ENCODE measurements at places on chromosomes 1 and 21. TPM values are rescaled to one million over a fixed set of nuclear protein-coding genes. Genes with fewer than 3 reads are reported as not detected.

DNA sequence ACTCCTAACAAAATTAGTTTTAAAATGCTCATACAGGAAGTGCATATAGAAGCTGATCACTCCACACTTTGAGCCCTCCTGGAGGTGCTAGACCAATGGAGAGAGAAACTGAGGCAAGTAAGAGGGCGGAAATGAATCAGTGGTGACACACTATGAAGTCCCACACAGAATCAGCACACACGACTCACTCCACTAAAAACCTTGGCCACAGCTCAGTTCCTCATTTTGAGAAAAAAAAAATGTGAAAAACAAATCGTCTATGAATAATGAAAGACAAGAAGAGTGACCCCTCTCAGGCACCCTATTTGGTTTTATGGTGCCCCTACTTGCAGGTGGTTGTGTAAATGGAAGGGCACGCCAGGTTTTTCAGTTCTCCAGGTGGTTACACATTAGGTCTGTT, 675.1 kb upstream of the BRINP3 start:
- no peak for DNase-seq

DNA sequence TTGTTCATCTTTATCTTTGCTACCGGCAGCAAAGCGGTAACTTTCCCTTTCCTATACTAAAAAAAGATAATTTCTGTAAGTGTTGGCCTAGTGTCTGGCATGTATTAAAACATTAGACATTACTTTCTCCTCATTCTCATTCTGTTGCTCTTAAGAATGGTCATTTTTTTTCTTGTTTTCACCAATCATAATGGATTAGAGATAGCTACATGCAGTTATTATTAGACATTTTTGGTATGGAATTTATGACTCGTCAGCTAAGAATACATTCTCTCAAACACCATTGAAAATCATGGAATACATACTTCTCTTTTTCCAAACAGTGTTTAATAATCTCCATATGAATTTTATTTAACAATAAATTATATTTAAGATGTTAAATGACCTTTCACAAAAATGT, 1154.6 kb downstream of the BRINP3 start:
- no peak for DNase-seq

DNA sequence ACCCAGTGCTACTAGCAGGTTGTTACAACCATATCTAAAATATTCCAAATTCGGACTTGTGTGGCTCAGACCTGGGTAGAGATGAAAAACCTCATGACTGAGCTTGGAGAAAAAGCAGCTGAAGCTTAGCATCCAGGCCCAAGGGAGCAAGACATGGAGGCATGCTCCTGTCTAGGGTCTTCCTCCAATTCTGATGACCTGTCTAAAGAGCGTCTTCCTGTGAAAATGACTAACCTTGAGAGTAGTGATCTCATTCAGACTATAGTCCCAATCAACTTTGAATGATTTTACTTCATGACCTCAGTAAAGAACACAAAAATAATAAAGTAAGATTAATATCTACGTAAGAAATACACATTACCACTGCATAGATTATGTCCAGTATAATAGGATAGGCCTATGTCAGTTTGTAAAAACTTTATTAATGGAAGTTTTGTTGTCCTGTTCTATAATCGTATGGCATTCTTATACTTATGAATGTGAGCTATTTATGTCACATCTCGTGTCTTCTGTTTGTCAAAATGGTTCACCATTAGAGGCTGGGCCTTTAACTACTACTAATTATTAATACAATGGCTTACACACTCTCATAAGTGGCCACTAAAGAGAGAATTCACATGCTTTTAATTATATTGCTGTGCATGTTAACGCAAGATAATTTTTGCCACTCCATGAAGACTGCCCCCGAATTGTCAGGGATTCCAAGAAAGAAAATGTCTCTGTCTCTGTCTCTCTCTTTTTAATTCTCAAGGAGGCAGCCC, 201.3 kb downstream of the NCAM2 start:
- DNase-seq, result no peak

GRCh38 chr1:116498789-116499628, 71.8 kb downstream of the CD58 start:
- peak; percentile 27 for DNase-seq

- no peak for DNase-seq
Observed at GRCh38 chr21:35565204-35565611, 495.1 kb downstream of the SETD4 start.

GRCh38 chr1:116268211-116268610, 104.8 kb upstream of the ATP1A1 start:
- DNase-seq, result no peak

- DNase-seq, result no peak
Observed at GRCh38 chr21:41152147-41152546, 15.8 kb upstream of the BACE2 start.

GRCh38 chr1:40636777-40637176, 28.7 kb downstream of the RIMS3 start:
- DNase-seq, result no peak

GRCh38 chr1:39196244-39197215, 8.0 kb upstream of the MACF1 start:
- peak; percentile 54 for DNase-seq

The PRR9 gene
- polyA plus RNA-seq, result not detected

GRCh38 chr1:207311888-207312603, 9.4 kb upstream of the CD55 start:
- DNase-seq, result no peak

DNA sequence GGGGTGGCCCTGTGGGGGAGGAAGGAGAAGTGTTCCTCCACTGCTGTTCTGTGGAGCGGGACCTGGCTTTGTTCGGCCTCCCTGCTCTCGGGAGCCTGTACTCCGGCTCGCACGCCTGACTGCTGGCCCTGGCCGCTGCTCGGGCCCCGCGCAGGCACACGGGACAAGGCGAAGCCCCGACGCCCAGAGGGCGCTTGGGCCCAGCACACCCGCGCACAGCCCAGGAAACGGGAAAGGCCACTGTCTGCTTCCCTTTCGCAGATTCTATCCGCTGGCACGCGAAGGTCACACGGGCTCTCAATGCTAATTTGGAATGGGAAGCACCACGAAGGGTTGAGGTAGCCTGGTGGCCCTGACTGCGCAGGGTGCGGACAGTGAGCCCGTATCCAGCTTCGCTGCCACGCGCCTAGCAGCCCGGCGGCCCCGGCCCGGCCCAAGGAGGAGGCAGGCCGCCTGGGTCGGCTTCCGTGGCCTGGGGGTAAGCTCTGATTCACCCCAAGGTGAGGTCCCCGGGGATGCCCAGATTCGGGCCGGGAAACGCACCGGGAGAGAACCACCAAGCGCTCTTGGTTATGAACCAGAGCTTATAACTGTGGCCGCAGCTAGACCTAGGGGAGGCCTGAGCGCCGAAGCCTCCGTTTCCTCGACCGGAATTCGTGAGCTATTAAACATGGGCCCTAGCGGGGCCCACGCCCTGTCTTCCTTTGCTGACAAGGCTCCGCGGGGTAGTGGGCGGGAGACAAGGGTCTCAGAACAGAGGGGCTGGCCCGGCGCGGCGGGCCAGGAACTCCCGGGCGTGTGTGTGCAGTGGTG, 19.7 kb upstream of the TBX15 start:
- no peak for DNase-seq

The INSRR gene
- polyA plus RNA-seq, result not detected

- no peak for DNase-seq
Observed at GRCh38 chr1:101363891-101364318, 127.1 kb downstream of the S1PR1 start.

The KLHDC7A gene
- not detected for polyA plus RNA-seq

The HES3 gene
- polyA plus RNA-seq, result not detected

GRCh38 chr1:59004755-59005154, 220.9 kb upstream of the JUN start:
- DNase-seq, result no peak

DNA sequence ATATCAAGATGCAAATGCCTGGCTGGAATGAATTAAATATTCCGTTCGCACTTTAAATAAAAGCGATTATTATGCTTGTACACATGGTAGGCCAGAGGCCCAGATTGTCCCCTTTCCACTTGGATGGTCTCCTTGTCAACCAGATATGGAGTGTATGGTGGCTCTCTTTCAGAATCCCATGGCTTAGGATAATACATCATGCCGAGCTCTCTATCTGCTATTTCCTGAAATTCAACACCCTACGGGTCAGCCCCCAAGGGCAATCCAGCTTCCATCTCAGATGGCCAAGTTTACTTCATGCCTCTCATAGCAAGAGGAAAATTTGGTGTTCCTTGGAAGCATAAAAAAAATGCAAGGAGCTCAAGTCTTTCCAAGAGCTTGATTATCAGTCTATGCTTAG, 25.4 kb upstream of the FMO1 start:
- DNase-seq, result no peak

The CNST gene
- polyA plus RNA-seq, result 61.5 TPM

The ZFP69 gene
- polyA plus RNA-seq, result 6.2 TPM

- no peak for DNase-seq
Observed at GRCh38 chr1:2644591-2645101, 11.8 kb upstream of the MMEL1 start.

- DNase-seq, result no peak
Observed at GRCh38 chr1:246588159-246588721, 22.0 kb downstream of the CNST start.

DNA sequence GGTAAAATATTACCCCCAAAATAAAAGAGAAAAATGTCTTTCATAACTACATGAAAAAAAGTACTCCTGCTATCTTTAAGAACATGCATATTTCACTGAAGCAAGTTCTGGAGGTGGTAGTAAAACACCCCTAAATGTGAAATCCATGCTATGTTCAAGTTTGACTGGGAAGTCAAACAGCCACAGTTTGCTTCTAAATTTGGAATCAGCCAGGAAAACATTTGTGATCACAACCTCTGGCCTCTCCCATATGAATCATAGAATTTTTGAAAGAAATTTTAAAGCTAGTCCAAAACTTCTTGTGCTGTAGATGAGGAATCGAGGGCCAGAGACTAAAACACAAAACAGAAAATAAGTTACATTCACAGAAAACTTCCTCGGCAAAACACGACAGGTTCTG, 6.6 kb downstream of the SORT1 start:
- DNase-seq, result no peak

DNA sequence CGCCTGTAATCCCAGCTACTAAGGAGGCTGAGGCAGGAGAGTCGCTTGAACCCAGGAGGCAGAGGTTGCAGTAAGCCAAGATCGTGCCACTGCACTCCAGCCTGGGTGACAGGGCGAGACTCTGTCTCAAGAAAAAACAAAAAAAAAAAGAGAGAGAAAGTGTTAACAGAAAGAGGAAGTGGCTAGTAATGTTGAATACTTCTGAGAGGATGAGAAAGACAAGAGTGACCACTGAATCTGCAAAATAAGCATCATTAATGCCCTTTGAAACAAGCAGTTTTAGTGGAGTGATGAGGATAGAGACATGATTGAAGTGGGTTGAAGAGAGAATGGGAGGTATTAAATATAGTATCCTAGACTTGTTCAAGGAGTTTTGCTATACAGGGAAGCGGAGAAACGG, 11.7 kb downstream of the MPZ start:
- DNase-seq, result no peak

DNA sequence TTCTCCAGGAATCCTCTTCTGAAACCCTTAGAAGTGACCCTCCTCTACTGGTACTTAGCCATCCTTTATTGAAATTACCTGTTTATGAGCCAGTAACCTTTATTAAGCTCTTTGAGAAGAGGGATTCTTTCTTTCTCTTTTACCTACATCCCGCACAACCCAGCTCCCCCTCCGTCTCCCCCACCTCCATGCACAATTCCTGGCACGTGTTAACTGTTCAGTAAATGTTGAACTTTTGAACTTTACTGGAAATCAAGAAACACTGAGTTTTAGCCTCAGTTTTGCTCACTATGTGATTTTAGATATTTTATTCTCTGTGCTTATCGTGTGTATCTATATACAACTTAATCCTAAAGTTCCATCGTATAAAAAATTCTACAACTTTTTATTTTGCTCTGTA, 1.8 kb downstream of the TMED5 start:
- no peak for DNase-seq

DNA sequence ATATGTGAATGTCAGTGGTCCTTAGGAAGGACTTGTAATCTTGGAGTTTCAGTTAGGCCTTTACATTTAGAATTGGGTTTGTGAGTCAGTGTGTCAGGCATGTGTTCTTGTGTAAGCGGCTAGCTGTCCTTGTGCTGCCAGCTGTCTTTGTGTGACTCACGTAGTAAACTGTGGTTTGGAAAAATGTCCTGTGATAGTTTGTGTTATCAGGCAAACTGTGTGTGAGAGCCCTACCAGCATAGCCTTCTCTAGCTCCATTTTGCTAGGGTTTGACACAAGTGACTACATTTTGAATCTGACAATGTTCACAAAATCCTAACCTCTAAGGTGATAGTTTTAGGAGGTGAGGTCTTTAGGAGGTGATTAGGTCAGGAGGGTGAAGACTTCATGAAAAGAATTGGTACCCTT, 6.9 kb upstream of the SLC35D1 start:
- no peak for DNase-seq
